ENCODE measurements at places on chromosomes 7 and 10.

DNA sequence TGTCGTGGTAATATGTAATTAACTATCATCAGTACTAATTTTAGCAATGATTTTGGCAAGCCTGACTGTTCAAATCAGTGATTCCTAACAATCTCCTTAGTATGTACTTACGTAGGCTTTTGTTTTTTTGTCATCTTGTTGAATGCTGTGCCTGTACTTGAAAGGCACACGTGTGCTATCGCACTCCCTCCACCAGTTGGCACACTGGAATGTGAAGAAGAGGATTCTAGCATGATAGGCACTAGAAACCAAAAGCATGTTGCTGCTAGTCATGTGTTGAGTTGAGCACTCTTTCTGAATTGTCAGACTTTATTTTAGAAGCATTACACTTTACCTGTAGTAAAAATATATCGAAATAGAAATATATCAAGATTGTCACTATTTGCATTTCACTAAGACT is 59.1 kb downstream of the TASOR2 start:
- no peak for DNase-seq

DNA sequence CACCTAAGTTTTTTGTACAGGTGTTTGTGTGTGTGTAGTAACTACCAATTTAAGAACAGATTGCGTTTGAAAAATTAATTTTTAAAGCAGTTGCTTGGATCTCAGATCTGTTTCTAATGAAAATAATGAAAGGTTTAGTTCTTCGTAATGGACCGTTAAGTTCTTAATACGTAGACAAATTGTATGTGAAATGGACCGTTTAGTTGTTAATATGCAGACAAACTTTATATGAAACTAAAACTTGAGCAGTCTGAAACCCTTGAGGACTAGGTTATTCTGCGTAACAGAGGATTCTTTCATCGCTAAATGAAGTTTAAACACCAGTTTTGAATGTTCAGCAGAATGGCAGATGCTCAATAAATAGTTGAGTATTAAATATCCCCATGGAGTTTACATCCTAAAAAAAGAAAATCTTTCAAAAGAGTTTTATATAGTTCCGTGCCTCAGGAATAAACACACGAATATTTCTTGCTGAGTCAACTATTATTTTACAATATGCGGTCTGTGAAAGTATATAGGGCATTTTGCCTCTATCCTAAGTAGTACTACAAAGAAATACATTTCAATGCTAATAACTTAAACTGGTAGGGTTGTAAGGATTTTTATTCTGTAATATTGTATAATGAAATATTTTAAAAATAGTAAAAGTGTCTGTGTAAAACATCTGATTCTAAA is 1.2 kb downstream of the DBF4 start:
- DNase-seq, result no peak

- DNase-seq, result no peak
These were observed 32.4 kb downstream of the TES start for GRCh38 chr7:116242759-116243158.

DNA sequence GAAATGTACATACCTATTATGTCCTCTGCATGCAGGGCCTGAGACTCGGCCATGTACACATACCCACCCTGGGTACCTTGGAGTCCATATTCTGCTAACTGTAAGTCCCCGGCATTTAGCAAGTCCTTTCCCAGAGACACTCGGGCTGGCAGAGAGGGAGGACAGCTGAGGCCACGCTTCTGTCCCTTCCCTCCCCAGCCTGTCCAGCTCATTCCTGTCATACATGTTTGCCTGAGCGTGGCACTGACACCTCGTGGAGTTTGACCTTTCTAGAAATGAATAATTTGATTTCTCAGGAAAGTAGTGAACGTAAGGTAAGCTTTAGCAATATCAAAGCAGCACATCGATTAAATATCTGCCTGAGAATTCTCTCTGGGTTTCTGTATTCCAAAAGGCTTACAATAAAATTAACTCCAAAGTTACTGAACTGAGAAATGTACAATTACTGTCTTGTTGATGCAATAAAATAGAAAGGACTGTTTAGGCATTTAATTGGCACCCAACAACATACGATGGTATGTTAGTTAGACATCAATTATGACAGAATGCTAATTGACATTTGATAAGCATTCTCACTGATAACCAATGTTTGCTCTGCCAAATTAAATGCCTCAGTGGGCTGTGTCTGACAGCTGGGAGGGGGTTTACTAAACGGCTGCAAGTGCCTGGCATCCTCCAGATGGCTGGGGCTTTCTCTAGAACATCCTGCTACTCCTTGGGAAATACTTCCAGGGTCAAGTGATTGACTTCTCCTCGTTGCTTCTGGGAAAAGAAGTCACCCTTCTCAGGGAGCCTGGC is 221.2 kb downstream of the CCSER2 start:
- DNase-seq, result no peak

DNA sequence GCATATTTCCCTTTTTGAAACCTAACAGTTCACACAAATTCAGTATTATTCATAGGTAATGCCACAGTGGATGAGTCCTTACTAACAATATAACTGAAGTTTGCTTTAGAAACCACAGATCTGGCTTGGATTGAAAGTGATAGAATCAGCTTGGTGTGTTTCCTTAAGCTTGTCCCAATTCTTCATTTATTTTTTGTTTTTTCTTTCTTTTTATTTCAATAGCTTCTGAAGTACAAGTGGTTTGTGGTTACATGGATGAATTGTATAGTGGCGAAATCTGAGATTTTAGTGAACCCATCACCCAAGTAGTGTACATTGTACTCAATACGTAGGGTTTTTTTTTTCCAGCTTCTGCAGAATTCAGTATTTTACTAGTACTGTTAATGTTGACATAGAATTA is 518.2 kb upstream of the SEMA3D start:
- no peak for DNase-seq

DNA sequence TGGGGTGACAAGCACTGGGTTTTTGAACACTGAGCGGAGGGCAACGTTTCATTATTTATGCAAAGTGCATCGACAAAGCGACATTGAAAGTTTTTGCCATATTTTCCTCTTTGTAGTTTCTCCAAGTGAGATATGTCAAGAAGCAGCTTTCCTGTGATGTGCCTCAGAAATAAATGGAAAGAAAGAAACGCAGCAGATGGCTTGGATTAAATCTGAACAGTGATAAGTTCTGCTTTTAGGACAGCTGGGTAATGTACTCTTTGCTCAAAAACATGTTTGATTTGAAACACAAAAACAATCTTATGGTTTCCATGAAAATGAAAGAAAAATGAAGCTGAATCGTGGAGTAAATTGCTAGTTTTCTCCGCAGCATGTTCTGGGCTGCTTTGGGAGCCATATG is 166.3 kb downstream of the PTPRN2 start:
- no peak for DNase-seq

GRCh38 chr7:25595996-25596395 is 367.7 kb upstream of the NPVF start:
- no peak for DNase-seq

DNA sequence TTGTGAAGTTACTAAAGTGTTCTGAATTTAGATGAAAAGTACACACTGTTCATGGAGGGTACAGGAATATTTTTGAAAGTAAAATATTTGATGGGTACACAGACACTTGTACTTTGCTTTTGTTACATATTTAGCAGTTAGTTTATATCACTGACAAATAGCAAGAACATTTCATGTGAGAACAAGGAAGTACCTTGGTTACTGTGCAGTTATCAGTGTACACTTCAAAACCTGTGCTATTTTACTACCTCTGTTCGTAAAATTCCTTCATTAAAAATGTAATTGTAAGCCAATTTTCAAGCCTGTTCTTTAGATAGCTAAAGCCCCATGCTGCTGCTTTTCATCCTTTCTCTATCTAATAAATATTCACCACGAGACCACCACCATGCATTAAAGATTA is 39.8 kb upstream of the WASL start:
- no peak for DNase-seq

- DNase-seq, result no peak
These were observed 232.4 kb upstream of the KLF14 start for GRCh38 chr7:130966246-130967009.

DNA sequence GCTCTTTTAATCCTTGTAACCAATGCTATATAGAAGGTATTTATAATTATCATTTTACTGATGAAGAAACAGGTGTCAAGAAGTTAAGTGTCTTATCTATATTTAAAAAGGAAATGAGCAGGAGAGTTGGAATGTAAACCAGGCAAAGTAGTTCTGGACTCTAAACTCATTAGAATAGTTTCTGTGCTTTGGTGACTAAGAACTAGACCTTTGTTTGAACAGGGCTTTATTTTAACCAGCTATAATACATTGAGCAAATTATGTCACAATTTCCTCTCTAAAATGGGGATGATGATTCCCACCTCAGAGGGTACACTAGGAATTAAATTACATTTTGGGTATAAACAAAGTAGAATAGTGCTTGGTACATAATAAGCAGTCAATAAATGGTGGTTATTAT is 236.0 kb downstream of the MAGI2 start:
- DNase-seq, result no peak

DNA sequence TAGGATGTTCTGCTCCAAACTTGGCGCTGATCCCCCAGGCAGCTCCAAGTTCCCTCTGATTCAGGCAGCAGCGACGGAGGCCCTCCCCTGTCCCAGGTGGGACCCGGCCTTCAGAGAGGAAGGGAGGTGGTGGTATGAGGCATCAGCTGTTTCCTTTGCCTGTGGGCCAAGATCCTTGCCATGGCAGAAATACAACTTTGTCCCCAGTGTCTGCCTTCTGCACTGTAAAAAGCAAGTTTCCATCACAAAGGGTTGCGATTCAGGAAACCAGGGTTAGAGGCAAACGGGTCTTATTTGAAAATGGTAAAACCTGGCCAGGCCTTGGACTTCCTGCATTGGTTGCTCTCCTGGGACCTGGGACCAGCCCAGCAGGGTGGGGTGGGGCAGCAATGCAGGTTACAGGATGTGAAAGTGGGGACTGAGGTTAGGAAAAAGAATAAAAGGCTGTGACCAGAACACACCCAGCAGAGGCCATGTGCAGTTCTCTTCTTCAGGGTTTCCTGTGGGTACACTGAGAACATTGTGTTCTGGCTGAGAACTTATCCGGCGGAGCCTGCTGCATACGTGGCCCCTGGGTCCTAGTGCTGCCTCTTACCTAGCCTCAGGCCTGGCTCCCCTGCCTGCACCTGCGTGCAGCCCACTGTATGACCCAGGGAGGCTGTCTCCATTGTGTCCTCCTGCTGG is 25.1 kb upstream of the DDIT4 start:
- DNase-seq, result no peak

DNA sequence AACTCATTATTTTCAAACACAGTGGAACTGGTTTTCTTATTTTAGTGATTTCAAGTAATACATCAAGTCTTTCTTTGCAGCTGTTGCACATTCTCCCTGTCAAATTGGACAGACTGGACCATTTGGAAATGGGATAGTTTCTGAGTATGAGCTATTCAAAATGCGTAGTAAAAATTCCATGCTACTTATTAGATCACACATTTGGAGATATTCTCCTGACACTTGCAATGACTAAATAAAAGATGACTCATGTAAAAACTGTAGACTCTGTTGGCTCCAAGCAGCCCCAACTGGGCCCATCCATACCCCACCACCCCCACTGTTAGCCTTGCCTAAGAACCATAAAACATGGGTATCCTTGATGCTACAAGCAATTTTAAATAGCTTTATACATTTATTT is 25.9 kb upstream of the BICC1 start:
- DNase-seq, result no peak

DNA sequence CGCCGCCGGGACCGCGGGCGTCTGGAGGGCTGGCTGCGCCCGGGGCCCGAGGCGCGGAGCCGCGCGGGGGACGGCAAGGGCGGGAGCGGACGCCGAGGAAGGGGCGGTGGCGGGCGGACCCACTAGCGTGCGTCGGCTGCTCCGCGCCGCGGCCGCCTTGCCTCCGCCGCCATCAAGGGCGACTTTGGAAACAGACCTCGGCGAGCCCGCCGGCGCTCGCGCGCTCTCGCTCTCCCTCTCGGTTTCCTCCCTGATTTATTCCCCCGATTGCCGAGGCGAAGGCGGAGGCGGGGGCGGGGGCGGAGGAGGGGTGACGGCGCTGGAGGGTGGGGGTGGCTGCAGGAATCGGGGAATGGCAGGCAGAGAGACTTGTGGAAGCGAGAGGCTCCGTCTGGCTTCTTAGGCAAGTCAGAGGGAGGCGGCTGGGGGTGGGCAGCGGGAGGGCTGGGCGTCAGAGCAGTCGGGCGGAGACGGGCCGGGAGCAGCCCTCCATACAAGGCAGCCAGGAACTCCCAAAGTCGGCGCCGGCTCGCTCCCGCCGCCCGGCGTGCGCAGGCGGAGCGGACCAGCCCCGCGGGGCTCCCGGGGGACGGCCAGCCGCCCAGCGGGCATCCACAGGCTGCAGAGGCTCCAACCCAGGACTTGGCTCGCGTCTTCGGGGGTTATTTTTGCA is at the start of gene CACNA2D1:
TSS of gene CACNA2D1 (minus strand) at position 231 of the 673 bp plus-strand sequence.
- peak; percentile 29 for DNase-seq

GRCh38 chr7:152860310-152860709 is 100.8 kb downstream of the ACTR3B start:
- DNase-seq, result no peak

Measured in omental fat pad (tissue), 4 donors.